ENCODE measurements at places on chromosomes 3 and 15.

DNA sequence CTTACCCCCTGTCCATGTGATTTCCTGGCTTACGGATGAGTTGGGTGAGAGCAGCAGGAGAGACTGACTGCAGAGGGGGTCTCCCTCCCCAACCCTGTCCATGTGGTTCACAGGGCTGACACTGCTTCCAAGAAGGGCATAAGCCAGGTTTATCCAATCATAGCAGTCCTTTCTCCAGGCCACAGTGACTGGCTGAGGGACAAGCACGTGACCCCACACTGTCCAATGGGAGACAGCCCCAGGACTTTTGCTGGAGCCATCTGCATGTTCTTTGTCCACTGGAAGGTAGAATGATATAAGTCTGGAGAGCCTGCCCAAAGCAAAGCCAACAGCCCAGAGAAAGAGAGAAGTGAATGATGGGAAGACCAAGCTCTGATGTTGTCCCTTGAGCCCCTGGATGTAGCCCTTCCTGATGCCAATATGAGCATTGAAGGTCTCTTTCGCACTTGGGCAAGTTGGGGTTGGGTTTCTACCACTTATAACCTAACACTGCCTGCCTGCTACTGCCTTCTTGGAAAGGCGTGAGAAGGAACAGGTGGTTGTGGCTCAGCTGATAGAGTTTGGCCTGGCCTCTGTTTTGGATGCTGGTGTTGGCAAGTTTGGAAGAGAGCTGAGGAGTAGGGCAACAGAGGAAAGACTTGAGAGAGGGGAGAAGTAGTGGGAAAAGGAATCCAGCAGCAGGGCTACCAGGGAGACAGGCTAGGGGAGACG, 41.3 kb upstream of the GRIP2 start:
- no peak for DNase-seq

DNA sequence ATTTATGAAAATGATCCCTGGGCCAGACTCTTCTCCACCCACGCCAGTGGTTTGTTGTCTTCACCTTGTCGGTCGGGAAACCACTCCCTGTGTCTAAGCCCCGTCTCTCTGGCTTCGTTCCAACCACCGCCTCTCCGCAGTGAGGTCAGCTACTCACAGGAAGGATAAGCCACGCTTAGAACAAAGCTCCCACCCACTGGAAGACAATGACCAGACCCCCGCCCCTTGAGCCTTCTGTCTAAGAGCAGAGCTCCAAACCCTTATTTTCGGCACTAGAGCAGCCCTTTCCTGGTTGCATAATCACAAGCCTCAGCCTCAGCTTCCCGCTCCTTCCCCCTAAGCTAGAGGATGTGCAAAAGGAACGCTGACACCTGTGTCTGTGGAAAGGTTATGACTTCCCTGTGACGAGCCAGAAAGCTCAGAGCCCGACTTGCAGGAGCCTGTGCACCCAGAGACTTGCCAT, 114.9 kb upstream of the MEF2A start:
- no peak for DNase-seq

DNA sequence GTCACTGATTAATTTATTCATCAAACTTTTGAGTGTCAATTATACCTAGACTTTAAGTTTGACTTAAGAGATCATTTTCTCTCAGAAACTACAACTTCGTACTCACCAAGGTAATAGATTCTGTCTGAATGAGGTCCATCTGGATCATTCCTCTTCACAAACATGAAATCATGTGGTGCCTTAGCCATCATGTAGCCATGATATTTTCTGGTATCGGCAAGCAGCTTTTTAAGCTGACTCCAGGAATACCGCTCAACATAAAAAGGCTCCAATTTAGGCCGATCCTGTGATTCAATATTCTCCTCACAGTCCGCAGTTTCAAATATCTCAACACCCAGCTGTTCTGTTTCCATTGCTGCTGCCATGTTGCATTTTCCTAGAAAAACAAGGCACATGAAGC, 5.3 kb downstream of the DPP8 start:
- no peak for DNase-seq

DNA sequence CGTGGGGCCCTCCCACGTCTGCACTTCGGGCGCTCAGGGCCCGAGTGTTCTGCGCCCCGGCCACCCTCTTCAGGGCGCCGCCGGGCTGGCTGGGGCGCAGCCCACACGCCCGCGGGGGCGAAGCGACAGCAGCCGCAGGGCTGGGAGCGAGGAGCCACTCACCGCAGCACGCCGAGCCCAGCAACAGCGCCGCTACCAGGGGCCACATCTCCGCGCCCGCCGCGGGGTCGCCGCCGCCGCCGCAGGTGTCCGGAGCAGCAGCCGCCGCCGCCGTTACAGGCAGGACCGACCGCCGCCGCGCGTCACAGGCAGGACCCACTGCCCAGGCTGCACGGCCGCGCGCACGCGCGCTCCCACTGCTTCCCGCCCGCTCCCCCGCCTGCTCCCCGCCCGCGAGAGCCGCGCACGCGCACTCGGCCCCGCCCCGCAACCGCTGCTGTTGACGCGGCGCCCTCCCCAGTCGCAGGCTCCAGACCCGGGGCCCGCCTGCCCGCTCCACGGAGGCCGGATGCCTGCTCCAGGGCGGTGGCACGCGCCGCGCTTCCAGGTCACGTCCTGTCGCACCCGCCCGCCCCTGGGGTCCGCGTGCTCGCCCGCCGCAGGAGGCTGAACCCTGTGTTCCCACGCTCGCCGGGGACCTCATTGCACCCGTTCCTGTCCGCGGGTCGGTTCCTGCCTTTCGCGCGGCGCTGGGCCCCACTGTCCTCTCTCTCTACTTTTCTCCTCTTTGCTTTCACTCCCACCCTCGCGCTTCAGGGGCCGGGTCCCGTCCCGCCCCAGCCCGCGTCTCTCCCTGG, at the start of gene CD47:
Gene CD47 (minus strand): TSS at position 331 of the 797 bp plus-strand sequence. CDS start 123 bp downstream, at position 208.
- peak; percentile 78 for DNase-seq

- DNase-seq: no peak
These were observed 12.7 kb downstream of the ARHGEF3 start for GRCh38 chr3:56789076-56789475.

DNA sequence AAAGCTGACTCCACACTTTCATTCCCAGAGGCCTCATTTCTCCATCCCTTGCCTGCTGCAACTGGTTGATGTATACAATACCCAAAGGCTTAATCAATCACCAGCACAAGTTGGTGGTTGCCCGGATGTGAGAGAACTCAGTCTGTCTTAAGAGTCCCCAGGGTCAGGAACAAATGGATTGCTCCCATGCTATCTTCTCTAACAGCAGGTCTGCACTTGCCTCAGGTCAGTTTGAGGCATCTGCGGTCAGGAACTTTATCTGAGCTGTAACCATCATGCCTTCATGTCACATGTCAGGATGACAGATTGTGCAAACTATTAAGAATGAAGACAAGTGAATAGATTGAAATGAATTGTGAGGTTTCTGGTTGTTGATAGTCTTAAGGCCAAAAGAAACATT, 56.1 kb downstream of the BFSP2 start:
- no peak for DNase-seq

DNA sequence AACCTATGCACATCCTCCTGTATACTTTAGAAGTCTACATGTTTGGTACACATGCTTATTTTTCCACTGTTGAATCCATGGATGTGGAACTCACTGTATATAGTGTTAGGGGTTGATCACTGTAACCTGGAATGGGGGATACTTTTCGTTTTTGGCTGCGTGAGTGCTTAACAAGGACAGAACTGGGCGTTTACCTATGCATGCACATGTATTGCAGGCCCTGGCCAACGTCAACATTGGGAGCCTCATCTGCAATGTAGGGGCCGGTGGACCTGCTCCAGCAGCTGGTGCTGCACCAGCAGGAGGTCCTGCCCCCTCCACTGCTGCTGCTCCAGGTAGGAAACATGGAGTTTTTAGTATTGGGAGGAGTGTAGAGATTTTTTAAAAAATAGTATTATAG, 2.3 kb downstream of the RPLP1 start:
- DNase-seq: no peak

GRCh38 chr3:179666436-179667035, 13.7 kb downstream of the USP13 start:
- DNase-seq: peak; percentile 74

- no peak for DNase-seq
These were observed 351 bp downstream of the INSYN1 start for GRCh38 chr15:73752806-73753193.

GRCh38 chr3:115518100-115518852, 105.0 kb upstream of the GAP43 start:
- DNase-seq: no peak

GRCh38 chr3:102481050-102481449, 46.2 kb downstream of the ZPLD1 start:
- no peak for DNase-seq

GRCh38 chr15:78046796-78047341, 30.6 kb downstream of the TBC1D2B start:
- DNase-seq: no peak

- DNase-seq: no peak
These were observed 17.1 kb downstream of the RBP1 start for GRCh38 chr3:139522421-139522820.

- DNase-seq: no peak
These were observed 5.3 kb downstream of the GABRA5 start for GRCh38 chr15:26872206-26872605.

- DNase-seq: no peak
These were observed 191.4 kb upstream of the EIF1B start for GRCh38 chr3:40118091-40118490.

- DNase-seq: no peak
These were observed 113.5 kb downstream of the GMPS start for GRCh38 chr3:155983834-155984474.

GRCh38 chr3:8606701-8607231, 37.8 kb downstream of the SSUH2 start:
- DNase-seq: no peak

DNA sequence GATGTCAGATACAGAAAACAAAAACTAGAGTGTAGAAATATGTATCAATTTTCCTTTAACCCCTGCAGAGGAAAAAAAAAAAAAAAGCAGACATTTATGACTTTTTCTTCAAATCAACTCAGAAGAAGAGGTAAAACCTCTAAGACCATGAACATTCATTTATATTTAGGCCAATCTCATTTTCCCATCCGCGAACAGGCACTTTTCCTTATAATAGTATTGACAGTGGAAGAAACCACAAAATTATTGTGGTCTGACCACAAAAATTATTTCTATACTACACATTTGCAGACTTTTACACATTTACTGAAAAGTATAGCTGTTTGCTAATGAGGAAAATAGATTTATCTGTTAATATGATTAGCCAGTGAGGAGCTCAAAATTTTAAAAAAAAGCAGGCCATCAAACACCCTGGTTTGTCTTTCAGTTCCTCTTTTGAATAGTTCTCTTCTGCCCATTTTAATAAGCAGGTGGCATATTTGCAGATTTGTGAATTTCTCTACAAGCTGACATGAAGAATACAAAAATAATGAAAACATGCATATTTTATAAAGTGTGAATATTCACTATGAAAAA, 5.7 kb downstream of the OSBPL11 start:
- no peak for DNase-seq

All from NCI-H1092 (cell line).